Foreskin keratinocyte (primary cell): ENCODE measurements at places on chromosomes 4 and X.
A peak's percentile ranks its signal among the peaks of the same experiment; 100 is the strongest.

- no peak for DNase-seq
Observed at GRCh38 chr4:114926583-114926982, 186.8 kb downstream of the NDST4 start.

DNA sequence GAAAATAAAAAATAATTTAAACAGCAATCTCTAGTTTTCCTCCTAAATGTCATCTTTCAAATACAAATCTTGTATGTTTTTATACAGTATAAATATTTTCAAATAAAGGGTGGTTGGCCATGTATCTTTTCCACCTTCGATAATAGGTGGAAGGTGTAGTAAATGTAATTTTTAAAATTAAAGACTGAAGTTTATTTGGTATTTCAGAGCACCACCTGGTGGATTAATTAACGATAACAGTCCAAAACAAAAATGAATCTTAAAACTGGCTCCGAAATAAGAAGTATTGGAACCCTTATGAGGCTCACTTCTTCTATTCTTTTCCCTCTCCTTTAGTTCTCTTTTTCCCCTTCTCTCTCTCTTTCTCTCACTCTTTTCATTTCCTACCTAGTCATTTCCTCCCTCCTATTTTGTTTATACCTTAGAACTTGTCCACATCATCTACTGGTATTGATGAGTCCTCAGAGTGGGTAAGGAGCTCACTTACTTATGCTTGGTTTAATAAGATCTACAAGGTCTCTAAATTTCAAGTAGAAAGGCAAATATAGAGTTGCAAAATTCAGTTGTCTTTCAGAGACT, 82.9 kb upstream of the EXOC1L start:
- peak; percentile 10 for DNase-seq

DNA sequence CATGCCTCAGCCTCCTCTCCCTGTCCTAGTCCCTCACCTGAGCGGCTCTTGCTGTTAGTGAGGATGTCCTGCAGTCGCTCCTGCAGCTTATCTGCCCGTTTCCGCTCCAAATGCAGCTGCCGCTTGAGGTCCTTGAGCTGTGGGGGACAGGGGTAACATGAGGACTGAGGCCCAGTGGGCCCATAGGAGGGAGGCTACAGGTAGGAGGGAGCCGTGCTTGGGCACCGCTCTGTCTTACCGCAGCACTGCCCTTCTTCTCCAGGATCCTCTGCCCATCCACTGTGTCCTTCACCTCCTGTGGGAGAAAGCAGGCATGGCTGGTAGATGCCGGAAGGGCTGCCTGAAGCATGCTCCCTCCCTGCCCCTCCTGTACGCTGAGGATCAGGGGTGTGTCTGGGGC, 9.5 kb upstream of the KCND1 start:
- no peak for DNase-seq

DNA sequence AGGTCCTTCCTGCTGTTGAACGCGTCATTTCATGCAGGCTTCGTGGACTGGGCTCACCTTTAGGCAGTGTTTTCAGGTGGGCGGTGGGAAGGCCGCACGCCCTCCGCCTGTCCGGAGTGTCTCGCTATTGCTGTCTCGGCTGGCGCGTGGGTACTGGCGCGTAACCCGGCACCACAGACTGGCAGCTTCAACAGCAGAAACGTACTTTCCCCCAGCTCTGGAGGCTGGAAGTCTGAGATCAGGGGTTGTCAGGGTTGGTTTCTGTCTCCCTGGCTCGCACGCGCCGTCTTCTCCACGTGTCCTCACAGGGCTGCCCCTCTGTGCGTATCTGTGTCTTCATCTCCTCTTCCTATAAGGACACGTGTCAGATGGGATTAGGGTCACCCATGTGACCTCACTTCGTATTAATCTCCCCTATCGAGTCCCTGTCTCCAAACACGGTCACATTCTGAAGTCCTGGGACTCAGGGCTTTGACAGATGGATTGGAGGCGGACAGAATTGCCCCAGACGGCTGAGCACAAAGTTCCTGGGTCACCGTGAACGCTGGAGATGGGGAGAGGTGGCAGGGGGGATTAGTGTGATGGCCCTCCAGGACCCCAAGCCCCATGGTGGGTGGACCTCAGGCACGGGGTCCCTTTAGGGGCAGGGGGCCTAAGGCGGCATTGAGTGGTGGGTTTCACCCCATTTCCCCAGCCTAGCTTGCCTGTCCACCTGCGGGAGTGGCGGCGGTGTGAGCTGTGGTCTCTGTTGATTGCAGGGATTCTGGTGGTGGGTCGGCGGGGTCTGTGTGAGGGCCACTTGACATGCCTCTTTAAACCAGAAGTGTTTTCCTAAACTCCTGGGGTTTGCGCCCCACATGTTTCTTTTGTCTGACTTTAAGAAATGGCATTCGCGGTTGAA, 83.4 kb upstream of the LRPAP1 start:
- no peak for DNase-seq

DNA sequence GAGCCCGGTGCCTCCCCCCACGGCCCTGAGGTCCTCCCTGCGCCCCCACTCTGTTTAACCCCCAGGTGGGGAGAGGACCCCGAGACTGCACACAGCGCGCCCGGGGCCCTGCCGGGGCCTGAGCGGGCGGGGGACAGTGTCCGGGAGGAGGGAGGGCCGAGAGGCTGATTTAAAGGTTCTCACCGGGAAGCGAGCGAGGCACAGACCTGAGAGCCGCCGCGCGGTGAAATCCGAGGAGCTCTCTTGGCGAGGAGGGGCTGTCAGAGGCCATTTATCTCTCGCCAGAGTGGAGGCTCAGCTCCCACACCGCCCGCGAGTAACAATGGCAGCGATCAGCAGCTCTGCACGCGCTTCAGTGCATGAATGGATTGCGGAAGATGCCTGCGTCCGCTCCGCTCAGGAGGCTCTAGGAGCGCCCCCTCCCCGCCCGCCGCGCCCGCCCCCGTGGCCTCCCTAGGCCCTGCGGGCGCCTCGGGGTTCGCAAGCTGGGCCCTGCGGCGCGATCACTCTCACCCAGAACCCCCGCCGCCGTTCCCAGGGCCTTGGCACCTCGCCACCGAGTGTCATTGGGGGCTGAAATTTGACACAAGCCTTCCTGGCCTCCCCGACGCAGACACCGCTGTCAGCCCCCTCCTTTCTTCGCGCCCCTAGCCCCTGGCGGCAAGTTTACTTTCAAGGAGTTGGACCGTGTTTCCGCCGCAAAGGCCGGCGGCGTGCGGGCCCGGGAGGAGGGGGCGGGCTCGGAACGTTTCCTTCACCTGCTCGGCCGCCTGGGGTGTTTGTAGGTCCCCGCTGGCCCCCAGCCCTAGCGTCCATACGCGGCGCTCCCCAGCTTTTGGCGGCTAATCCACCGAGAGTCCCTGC, 48.7 kb upstream of the BCOR start:
- DNase-seq: no peak

GRCh38 chr4:123339507-123340380, 56.9 kb upstream of the SPRY1 start:
- no peak for DNase-seq

DNA sequence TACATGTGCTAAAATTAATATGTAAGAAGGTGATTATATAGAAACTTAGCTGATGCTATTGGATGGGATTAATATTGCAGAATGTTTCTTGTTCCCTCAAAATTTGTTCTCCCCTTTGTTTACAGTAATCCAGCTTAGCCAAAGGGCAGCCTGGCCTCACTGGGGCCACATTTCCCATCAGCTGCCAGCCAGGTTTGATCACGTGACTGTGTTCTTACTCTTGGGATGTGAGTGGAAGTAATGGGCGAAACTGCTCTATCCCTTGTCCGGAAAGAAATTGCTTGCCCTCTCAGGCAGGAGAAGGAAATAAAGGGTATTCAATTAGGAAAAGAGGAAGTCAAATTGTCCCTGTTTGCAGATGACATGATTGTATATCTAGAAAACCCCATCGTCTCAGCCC, 44.1 kb upstream of the FAT1 start:
- DNase-seq: no peak

DNA sequence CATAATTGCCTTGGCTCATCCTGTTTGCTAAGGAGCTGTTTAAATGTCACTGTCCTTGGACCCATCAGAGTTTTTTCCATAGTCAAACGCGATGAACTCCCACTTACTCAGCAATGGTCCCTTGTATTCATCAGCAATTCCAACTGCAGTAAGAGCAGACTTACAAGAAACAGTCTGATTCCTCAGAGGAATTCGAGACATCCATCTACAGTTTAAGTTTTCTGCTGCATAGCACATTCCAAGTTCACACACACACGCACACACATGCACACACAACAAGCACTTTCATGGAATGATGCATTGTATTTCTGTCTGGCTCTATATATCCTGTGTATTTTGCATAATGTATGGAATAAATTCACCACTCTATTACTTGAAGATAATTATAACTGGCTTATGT, 32.7 kb upstream of the TMEM150C start:
- DNase-seq: no peak

DNA sequence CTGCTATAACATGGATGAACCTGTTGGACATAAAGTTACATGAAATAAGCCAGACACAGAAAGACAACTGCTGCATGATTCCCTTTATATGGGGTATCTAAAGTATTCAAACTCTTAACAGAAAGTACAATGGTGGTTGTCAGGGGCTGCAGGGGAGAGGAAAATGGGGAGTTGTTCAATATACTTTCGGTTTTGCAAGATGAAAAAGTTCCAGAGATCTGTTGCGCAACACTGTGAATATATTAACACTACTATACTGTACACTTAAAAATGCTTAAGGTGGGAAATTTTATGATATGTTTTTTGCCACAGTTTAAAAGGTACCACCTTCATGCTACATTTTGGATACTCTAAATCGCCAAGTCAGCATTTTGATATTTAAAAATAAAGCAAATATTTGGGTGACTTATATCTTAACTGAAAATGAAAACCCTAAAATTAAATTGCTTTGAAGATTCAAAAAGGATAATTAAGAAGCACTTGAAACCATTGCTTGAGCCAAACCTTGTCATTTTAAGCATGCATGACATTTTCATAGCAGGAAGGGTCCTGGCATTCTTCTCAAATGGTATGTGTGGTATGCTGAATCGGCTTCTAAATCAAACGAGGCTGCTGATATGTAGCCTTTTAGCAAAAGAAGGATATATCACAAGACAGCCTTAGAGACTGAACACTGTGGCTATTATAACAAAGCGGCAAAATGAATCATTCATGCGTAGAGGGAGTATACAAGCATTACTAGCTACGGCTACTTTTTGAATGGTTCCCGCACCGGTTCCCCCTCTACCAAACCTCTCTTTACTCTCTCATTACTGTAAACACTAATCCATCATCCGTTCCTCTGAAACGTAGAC, 607.1 kb upstream of the DIPK2B start:
- DNase-seq: peak; percentile 47

DNA sequence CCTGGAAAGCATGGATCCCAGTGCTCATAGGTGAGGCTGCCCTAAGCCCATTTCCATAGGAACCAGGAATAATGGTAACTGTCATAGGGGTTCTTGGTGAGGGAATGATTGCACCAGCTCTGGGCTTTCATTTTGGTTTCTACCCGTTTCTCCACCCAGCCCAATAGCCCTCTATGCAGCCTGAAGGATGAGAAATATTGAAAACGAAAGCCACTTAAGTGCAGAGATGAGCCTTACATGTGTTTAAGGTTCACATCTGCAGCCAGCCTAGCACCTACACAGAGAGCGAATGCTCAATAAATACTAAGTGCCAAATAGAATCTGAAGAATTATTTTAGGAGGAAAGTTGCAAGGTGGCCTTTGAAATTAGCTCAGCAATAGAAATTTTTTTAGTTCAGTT, 60.4 kb downstream of the MCF2 start:
- no peak for DNase-seq

DNA sequence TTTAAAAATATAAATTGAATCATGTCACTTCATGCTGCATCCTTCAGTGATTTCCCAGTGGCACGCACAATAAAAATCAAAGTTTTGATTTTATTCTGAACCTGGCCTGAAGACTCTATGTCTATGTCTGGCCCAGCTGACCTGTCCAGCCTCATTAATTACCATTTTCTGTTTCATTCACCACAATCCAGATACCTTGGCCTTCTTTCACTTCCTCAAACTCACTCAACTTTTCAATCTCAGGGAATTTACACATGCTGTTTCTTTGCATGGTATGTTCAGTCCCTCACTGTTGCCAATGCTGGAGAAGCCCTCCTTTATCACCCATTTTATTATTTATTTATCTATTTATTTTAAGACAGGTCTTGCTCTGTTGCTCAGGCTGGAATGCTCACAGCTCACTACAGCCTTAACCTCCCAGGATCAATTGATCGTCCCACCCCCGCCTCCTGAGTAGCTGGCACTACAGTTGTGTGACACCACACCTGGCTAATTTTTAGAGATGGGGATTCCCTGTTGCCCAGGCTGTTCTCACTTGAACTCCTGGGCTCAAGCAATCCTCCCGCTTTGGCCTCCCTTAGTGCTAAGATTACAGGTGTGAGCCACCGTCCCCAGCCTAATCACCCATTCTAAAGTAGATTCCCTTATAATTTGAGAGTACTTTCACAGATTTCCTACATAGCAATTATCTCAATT, 43.1 kb downstream of the ZGRF1 start:
- no peak for DNase-seq
